ENCODE measurements at places on chromosomes 7 and 10.

DNA sequence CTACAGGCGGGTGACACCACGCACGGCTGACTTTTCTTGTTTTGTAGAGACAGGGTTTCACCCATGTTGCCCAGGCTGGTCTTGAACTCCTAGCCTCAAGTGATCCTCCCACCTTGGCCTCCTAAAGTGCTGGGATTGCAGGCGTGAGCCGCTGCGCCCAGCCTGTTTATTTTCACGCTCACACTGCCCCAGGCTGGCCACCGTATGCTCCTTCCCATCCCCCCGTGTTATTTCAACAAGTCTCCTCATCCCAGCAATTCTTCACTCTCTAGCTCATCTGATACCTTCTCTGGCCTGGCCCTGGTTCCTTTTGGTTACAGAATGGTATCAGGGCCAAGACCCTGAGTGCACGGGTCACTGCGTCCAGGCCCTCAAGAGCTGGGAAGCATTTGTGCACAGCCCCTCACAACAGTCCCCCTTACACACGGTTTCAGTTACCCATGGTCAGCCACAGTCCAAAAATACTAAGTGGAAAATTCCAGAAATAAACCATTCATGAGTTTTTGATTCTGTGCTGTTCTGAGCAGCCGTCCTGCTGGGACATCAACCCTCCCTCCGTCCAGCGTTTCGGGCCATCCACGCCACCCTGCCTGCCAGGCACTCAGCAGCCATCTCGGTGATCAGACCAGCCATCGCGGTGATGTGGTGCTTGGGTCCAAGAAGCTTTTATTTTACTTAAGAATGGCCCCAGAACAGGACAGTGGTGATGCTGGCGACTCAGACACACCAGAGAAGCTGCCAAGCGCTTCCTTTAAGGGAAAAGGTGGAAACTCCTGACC is 8.9 kb downstream of the COX19 start:
- no peak for DNase-seq

GRCh38 chr7:76262683-76263402 is 39.6 kb upstream of the HSPB1 start:
- DNase-seq: no peak

- DNase-seq: no peak
Observed at GRCh38 chr10:102119417-102120141, 589 bp downstream of the LDB1 start.

- no peak for DNase-seq
Observed at GRCh38 chr10:94315975-94316464, 46.7 kb downstream of the NOC3L start.

DNA sequence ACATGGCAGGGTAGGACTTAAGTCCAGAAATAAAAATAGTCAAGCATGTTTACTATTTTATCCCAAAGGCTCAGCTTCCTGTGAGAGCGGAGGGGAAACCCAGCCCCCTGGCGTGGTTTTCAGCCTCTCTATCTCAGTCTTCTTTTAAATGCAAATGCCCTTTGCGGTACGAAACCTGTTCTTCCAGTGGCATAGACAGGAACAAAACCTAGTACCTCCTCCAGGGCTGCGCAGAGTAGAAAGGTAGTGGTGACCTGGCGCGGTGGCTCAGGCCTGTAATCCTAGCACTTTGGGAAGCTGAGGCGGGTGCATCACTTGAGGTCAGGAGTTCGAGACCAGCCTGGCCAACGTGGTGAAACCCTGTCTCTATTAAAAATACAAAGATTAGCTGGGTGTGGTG is 181.3 kb upstream of the FOXK1 start:
- DNase-seq: no peak

- no peak for DNase-seq
Observed at GRCh38 chr7:91916051-91916440, 24.6 kb upstream of the AKAP9 start.

- DNase-seq: no peak
Observed at GRCh38 chr7:51629206-51629605, 312.6 kb upstream of the COBL start.

- DNase-seq: no peak
Observed at GRCh38 chr10:65550761-65551160, 1375.1 kb upstream of the LRRTM3 start.

Measured in esophagus squamous epithelium (tissue), 5 donors.